Daoy (cell line): ENCODE measurements at places on chromosomes 16 and 17. TPM values are rescaled to one million over a fixed set of nuclear protein-coding genes. Genes with fewer than 3 reads are reported as not detected.

DNA sequence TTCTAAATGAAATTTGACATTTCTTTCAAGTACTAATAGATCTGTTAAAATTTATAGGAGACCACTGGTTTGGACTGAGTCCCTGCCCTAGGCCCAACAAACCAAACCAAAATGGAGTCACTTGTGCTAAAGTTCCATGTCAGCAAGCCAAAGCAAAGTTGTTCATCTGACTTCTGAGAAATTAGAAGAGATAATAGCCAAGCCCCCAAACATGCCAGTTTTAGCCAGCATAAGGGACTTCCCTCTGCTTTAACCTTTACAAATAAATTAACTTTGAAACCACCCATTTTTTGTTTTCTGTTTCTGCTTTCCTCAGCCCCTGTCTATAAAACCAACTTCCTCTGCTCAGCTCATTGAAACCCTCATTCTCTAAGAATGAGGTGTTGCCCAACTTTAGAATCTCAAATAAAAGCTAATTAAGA lies 18.9 kb downstream of the CDR2 start:
- no peak for DNase-seq

- DNase-seq: peak; percentile 79
Measured at GRCh38 chr16:13866073-13866472, 53.9 kb upstream of the ERCC4 start.

- no peak for DNase-seq
Measured at GRCh38 chr17:11459861-11460331, 138.4 kb upstream of the DNAH9 start.

DNA sequence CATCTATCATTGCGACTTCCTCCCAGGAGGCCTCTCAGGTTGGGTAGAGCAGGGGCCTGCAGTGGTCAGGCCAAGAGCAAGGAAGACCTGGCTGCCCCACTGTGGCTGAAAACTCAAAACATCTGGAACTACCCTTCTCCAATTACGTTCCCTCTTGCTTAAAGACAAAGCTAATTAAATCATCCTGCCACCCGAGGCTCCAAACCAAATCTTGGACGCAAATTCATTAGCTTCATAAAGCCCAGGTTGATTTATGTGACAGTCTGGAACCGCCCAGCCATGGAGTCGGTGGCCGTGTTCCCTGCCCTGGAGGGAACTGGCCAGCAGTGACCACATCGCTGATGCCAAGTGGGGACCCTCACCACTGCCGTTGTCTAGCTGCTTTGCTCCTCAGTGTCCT lies 21.4 kb downstream of the GRIN2C start:
- no peak for DNase-seq

DNA sequence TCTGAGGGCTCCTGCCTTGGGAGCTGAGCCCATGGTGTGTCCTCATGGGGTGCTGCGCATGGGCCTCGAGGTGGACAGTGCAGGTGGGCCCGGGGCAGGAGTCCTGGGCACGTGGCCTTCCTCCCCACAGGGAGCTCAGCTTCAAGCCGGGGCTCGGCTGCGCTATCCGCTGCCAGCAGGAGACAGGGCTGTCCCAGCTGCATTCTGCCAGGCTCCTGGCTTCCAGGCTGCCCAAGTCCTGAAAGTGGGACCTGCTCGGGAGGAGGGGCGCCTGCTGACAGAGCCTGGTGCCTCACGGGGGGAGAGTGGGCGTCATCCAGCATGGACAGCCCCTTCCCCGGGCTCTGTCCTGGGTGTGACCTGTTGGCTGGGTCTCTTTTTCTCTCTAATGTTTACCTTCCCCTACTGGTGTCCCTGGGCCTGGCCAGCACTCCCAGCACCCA lies 7.1 kb downstream of the TRAF7 start:
- DNase-seq: no peak

DNA sequence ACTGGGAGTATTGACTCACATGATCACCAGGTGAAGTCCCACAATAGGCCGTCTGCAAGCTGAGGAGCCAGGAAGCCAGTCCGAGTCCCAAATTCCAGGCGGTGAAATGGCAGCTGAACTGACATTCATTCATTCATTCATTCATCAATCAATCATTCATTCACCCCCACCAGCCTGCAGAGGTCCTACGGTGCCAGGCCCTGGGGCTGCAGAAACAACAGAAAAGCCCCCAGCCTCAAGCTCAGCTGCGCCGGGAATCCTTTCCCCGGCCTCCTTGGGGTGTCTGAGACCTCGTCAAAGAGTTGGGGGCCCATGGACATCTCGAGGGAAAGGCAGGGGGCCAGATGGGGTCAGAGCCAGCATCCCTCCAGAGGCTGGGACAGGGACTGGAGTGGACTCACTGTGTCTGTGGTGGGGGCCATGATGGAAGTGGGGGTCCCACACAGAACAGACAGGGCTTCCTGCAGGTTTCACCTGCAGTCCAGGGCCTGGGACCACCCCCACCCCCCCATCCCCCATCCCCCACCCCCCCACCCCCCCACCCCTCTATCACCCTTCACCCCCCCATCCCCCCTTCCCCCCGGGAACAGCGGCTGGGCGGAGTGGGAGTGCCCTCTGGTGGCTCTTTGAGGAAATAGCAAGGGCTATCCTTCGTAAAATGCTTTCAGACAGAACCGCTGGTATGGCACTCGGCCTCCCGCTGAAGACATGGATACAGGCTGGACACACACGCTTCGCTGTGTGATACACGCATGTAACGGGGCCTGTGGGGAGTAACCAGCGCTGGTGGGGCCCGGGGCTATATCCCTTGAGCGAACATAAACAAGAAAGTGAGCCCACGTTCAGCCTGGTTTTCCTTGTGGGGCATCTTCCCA lies 8.5 kb upstream of the ZC3H18 start:
- peak; percentile 42 for DNase-seq

DNA sequence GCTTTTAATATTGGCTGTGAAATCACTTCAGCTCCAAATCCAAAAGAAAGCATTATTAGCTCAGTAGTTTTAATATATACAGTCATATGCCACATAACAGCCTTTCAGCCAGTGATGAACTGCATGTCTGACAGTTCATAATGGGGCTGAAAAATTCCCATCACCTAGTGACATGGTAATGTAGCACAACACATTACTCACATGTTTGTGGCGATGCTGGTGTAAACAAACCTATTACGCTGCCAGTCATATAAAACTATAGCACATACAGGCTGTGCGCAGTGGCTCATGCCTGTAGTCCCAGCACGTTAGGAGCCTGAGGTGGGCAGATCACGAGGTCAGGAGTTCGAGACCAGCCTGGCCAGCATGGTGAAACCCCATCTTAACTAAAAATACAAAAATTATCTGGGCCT lies 92.2 kb downstream of the TUBD1 start:
- DNase-seq: no peak

- no peak for DNase-seq
Measured at GRCh38 chr16:26627958-26628357, 438.8 kb upstream of the C16orf82 start.

DNA sequence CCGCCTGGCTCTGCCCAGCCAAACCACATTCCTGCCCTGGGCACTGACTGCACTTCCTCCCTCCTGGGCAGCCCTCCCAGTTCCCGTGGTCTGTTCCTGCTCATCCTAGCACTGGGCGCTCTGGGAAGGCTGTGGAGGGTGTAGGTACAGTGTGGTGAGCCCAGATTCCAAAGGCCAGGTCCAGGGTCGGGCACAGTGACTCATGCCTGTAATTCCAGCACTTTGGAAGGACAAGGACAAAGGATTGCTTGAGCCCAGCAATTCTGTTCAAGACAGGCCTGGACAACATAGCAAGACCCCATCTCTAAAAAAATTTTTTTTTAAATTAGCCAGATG lies 30.6 kb downstream of the C16orf74 start:
- DNase-seq: peak; percentile 35

DNA sequence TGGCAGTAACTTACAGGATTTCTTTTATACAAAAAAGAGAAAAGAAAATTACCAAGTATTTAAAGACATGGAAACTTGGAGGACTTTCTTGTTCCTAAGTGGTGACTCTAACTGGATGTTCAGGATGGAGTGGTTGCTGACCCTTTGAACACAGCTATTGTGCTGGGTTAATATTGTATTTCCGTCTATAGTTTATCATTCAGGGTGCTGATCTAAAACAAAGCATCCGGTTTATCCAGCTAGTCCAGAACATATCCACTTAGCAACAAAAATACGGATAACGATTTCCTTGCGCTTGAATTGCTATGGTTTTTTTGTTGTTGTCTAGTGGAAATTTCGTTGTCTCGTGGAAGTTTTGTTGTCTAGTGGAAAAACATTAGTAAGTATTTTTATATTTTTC lies 38.2 kb downstream of the SNTB2 start:
- DNase-seq: no peak

GRCh38 chr17:71412803-71413202 lies 708.0 kb upstream of the SOX9 start:
- DNase-seq: peak; percentile 90

DNA sequence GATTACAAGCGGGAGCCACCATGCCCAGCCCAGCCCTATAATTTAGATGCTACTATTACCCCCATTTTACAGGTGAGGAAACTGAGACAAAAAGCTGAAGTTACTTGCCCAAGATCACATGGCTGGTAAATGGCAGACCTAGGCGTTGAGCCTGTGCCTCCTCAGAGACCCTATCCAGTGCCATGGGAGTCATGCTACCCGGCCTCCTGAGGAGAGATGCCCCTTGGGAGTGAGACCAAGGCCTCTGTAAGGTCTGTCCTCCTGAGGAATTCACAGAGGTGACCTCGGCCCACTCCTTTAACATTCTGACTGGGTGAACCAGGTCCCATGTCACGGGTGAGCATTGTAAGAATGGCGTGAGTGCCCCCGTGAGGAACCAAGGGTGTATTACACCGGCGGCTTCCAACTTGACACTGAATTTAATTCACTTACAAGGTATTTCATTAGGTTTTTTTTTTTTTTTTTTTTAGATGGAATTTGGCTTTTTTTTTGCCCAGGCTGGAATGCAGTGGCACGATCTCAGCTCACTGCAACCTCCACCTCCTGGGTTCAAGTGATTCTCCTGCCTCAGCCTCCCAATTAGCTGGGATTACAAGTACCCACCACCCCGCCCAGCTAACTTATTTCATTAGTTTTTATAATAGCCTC lies 95.7 kb downstream of the ABCC6 start:
- peak; percentile 65 for DNase-seq

GRCh38 chr16:19142939-19143598 lies 25.0 kb upstream of the SYT17 start:
- no peak for DNase-seq

DNA sequence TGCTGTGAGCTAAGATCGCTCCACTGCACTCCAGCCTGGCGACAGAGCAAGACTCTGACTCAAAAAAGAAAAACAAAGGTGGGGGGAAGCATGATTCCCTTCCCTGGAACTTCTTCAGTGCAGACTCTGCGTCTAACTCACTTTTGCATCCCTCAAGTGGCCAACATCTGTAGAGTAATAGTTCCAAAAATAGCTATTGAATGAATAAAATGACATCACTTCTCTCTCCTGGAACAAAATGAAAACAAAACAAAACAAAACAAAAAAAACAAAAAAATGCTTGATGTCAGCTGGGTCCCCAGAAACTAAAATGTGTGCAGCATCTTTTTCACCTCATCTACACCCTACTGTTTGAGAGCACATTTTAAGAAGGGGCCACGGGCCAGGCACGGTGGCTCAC lies 197.7 kb upstream of the NOG start:
- DNase-seq: no peak

- peak; percentile 18 for DNase-seq
Measured at GRCh38 chr16:75402821-75403475, 30.4 kb downstream of the CFDP1 start.

GRCh38 chr16:11297492-11298142 lies 16.5 kb upstream of the PRM1 start:
- DNase-seq: peak; percentile 66

GRCh38 chr17:3913531-3914311 lies 2.5 kb downstream of the P2RX1 start:
- peak; percentile 84 for DNase-seq

DNA sequence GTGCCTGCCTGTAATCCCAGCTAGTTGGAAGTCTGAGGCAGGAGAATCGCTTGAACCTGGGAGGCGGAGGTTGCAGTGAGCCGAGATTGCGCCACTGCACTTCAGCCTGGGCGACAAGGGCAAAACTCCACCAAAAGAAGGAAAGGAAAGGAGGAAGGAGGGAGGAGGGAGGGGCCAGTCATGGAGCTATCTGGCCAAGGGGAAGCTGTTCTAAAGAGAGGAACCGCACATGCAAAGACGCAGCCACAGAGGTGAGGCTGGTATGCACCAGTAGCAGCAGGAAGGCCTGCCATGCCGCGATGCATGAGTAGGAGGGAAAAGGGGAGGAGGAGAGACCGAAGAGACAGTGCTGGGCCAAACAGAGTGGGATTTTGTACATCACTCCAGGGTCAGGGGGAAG lies 35.9 kb downstream of the HSBP1 start:
- DNase-seq: no peak

DNA sequence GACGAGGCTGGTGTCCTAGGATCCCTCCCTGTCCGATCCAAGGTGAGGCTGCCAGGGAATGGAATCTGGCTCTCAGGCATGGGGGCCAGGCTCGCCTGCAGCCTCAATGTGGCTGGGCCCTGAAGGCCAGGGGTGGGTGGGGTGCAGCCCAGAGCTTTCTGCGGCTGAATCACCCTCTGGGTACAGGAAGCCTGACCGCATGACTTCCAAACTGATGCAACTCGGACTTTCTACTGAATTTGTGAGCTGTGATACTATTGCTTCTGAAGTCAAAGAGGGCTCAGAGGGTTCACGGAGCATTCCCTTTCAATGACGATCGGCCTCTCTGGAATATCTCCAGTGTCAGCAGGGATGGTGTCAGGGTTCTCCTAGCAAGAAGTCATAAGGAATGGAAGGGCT lies 123.7 kb downstream of the METRNL start:
- DNase-seq: peak; percentile 80

DNA sequence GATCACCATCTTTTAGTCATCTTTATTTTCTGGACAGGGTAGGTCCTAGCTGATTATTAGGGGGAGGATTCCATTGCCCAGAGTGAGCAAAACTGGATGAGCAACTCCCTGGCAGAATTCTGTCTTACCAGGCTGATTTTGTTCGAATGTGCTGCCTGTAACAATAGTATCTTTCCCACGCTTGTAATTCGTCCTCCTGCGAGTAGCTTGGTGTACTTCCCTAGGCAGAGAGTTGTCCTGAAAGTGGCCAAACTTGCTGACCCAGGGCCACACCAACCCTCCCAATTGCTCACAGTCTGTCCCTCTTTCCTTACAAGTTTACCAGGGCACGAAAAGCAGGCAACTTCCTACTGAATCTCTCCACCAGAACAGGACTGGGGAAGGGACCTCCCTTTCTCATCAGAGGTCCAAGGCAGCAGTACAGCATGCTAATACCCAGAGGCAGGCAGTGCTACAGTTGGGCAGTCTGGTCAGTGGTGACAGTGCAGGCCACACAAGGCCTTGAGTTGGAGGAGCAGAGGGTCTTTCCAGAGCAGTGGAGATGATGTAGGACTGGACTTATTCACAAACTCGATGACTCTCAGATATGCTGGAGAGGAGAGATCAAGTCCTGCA lies 67.8 kb upstream of the NLK start:
- DNase-seq: no peak

The RASL10B gene
- 0.39 and 3.5 TPM in 2 replicates for total RNA-seq

The SLC13A2 gene
- not detected in 2 replicates for total RNA-seq

The RNF222 gene
- not detected in 2 replicates for total RNA-seq

The FBXW10B gene
- total RNA-seq: 4.2 and 4.9 TPM in 2 replicates

The CCL14 gene
- total RNA-seq: not detected in 2 replicates

The PSMB10 gene
- 58.1 and 72.7 TPM in 2 replicates for total RNA-seq

The HEATR9 gene
- total RNA-seq: not detected in 2 replicates

The SDR42E2 gene
- not detected in 2 replicates for total RNA-seq

The KRT12 gene
- total RNA-seq: not detected in 2 replicates

The MT3 gene
- total RNA-seq: not detected in 2 replicates

The RNF112 gene
- total RNA-seq: 0.11 and 0.57 TPM in 2 replicates
